ENCODE measurements at places on chromosomes 3 and 15.

GRCh38 chr15:67164811-67165253 is 89.6 kb downstream of the AAGAB start:
- DNase-seq: no peak

GRCh38 chr3:98956008-98956407 is 54.5 kb upstream of the DCBLD2 start:
- DNase-seq: no peak

GRCh38 chr3:128070898-128071591 is 18.8 kb downstream of the SEC61A1 start:
- no peak for DNase-seq

- no peak for DNase-seq
These were observed 15.2 kb downstream of the CA12 start for GRCh38 chr15:63366451-63366850.

DNA sequence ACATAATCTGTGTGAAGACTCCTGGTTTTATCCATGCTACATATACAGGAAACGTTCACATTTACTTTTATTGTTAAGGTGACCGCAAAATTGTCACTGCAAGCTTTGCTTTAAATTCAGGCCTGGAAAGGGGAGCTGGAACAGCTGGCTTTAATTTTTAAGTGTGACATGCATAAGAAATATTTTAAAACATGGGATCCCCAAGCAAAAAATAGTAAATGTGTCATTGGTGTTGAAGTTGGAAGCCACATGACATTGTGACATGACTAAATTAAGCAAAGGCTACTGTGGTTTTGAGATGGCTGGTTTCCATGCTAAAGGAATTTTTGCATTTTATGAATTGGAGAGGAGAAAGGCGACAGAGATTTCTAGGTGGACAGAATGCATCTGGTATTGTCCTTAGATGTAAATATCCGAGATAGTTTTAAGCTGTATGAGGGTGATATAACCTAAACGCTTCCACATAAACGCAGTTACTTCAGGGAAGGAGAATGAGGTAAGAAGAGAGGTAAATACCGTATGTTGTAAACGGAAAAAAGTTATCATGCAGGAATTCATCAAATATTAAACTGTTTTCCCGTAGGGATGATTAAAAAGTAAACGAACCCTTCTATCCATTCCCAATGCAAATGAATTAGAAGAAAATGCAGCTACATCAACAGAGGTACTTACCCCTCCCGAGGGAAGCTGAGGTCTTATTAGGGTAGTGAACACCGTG is 927 bp upstream of the FYTTD1 start:
- DNase-seq: no peak

DNA sequence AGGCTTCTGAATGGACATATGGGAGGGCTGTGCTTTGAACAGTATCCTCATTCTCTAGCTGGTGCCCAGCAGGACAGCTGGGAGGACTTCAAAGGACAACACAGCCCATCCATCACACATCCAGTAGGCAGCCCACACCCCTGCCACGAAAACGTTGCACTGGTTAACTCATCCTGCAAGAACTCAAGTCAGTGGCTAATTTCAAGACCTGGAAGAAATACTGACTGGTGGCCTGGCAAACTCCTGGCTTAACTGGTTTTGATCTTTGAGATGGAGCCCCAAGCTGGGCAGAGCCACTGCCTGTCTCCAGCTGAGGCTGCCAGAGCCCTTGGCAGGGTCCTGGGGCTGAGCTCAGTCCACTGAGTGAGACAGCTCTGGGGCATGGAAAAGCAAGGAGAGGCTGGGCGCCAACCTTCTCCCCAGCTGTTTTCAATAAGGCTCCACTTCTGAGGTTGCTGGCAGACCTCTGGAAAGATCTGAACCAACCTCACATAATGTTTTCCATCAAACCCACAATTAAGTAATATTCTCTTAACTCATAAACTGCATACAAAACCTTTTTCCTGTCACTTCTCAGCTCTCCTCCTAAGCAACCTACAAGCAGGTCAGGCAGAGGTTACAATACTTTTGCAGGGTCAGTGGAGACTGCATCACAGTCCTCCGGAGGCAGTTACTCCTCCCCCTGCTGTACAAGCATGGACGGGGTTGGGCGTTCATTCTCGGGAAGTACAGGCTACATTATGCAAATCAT is 110.3 kb downstream of the MYLK start:
- no peak for DNase-seq

DNA sequence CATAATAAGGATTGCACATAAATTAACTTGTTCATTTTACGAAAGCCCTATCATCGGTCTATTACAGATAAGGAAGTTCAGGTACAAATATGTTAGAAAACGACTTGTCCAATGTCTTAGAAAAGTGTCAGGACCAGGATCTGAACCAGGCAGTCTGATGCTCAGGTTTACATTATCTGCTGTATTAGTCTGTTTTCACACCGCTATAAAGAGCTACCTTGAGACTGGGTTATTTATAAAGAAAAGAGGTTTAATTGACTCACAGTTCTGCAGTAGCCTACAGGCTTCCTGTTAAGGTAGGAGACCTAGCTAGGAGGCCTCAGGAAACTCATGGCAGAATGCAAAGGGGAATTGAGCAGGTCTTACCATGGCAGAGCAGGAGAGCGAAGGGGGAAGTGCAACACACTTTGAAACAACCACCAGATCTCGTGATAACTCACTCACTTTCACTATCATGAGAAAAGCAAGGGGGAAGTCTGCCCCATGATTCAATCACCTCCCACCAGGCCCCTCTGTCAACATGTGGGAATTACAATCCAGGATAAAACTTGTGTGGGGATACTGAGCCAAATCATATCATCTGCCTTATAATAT is 45.8 kb upstream of the GOLIM4 start:
- DNase-seq: no peak

DNA sequence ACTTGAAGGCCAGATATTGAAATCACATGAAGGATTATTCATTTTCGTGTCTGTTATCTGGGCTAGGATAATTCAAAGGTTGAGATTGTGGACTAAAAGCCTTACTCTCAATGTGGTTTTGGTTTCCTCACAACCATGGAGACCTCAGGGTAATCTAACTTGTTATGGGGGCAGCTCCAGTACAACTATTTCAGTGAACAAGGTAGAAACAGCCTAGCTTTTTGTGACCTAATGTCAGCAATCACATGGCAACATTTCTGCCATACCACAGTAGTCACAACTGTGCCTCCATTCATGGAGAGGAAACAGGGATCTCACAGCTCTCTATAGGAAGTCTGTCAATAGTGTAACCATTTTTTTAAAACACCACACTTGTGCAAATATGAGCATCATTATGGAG is 62.4 kb upstream of the RARB start:
- DNase-seq: no peak

- no peak for DNase-seq
These were observed 33.9 kb upstream of the NANOGP8 start for GRCh38 chr15:35118960-35119359.

DNA sequence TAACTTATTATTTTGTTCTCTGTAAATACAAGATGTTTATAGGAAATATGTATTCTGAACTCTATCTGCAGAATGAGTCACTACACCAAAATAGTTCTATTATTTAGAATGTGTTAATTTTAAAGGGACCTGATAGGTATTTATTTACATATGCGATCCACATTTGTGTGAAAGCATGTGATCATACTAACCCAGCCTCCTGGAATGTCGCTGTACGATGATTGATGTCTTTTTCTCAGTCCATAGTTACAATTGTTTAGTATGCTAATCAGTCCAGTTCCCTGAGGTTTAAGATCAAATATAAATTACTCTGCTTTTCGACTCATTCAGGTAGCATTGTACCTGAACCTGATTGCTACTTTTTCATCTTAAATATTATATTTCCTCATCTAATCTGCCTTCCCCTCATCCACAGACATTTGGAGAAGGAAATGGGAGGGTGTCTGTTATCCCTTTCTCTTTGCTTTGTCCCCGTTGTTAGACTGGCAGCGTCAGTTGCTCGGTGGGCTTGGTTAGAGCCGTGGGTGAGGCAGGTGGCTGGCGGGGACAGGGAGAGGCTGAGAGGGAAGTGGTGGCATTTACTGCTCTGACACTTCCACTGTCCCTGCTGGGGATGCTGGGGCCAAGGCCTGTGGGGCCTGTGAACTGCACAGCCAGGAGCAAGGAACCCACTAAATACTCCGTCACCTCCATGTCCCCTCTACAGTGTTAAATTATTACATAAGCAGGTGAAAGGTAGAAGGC is 27.8 kb upstream of the NR2E3 start:
- no peak for DNase-seq

DNA sequence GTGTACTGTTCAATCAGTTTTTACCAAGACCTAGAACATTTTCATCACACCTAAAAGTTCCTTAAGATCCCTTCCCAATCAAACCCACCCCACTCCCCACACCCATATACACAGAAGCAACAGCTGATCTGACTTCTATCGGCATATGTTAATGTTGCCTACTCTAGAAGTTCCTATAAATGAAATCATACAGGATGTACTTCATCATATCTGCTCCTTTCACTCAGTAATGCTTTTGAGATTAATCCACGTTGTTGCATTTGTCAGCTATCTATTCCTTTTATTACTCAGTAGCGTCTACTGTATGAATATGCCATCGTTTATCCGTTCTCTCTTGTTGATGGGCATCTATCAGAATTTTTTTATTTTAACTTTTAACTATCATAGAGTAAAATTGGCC is 14.3 kb upstream of the FILIP1L start:
- no peak for DNase-seq

DNA sequence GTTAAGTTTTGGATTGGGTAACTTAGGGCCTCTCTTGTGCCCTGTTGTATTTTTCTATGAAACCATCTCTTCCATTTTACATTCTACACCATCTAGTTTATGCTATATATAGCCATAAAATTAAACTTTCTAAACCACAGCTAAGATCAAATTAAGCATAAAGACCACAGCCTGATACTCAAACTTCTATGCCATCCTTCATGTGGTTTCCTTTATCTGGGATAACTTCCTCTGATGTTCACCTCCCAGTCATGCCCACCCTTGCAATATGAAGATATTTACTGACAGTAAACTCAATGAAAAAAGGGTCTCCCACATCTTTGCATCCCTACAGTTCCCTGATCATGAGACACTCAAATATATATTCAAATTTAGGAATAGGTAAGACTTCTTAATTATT is 4.2 kb downstream of the SELENOK start:
- DNase-seq: no peak

GRCh38 chr3:178198329-178198728 is 337.9 kb upstream of the KCNMB2 start:
- DNase-seq: no peak

DNA sequence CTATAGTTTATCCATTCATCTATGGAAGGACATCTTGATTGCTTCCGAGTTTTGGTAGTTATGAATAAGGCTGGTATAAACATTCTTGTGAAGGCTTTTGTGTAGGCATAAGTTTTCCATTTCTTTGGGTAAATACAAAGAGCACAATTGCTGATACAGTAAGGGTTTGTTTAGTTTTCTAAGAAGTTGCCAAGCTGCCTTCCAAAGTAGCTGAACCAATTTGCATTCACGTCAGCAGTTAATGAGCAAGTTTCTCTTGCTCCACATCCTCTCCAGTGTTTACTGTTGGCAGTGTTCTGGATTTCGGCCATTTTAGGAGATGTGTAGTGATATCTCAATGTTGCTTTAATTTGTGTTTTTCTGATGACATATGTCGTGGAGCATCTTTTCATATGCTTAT is 34.2 kb downstream of the GABRA5 start:
- no peak for DNase-seq
